ENCODE measurements at places on chromosomes 7 and 10.

DNA sequence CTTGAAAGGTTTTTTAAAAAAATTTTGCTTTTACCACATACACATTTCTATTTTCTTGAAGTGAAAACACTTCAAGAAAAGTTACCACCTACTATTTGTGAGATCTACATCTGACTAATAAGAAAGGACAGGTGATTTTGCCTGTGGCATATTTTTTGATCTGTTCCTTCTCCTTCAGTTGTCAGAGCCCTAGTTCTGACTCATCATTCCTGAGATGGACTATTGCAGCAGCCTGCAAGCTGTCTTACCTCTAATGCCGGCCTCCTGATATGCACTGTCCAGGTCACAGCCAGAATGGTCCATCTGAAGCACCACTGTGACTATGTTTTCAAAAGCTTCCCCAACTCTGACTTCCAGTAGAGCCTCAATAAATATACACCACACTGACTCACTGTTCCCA lies 28.2 kb upstream of the ANK3 start:
- no peak for DNase-seq

DNA sequence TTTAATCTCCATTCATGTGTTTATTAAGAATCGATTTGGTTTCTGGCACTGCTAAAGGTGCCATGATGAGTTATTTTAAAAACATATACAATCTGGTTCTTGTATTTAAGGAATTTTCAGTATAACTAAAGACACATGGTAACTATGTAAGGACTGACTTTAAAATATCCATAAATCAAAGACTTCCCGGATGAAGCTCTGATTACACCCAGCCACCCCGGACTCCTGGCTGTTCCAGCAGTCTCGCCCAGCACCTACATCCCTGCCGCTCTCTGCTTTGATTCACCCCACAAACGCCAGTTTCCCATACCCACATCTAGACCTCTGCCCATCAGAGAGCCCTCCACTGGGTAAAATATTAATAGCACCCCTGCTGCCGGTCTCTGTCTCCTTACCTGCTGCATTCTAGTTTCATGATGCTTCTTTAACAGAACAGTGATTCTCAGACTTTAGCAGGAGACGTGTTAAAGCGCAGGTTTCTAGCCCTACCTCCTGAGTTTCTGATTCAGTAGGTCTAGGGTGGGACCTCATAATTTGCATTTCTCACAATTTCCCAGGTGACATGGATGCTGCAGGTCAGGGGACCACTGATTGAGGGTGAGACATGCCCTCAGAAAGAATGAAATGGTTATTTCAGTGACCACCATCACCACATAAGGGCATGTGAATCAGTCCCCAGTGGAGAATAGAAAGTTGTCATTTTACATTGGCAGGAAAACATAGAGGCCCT lies 185.7 kb downstream of the KIAA1217 start:
- no peak for DNase-seq

- DNase-seq, result no peak
These were observed 62.9 kb upstream of the FAM171A1 start for GRCh38 chr10:15433850-15434537.

- no peak for DNase-seq
These were observed 63.4 kb upstream of the PLA2G12B start for GRCh38 chr10:73017955-73018480.

DNA sequence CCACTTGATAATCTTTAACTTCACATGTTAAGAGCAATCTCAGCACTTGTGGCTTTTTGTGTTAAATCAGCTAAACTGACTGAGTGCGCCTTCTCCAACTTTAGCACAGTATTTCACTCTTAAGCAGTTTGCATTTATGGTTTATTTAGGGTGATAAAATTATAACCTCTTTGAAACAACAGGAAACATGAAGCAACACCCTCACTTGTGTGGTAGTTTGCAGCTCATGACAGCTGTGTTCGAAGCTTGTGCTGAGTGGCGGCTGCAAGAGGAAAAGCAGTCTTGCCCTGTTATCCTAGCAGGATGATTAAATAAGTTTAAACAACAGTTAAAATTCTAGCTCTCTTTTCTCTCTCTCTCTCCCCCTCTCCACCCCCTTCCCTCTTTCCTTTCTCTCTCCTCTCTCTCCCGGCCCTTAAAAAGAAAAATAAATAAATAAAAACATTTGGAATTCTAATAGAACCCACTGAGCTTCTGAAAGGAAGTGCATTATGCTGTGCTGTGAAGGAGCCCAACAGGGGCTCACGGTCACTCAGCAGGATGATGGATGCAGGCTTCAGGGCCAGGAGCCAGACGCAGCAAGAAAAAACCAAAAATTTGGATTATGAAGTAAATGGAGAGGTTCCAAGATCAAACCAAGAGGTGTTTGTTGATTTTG lies 25.2 kb downstream of the OGDH start:
- DNase-seq, result no peak

DNA sequence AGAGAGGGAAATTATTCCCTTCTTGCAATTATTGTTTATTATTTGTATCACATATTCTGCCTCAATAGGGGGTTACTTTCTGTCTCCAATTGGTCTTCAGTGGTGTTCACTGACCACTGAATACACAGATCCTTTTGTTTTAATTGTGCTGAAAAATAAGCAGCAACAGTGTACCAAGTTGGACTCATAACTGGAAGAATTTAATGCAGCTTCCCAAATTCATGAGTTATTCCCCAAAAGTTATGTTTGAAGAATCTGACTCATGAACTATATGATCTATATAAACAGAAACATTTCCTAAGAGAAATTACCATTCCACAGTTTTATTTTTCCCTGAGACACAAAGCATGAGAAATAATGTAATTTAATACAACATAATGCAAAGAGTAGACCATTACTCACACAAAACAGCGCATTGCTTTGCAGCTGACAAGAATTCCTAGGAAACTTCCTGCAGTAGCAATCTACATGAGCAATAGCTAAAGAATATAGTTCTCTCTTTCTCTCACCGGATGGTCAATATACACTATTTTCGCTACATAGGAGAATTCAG lies 479.2 kb downstream of the HTR7 start:
- DNase-seq, result no peak

Data from ovary (tissue), 10 donors.